ENCODE measurements at places on chromosomes 5 and 9.

DNA sequence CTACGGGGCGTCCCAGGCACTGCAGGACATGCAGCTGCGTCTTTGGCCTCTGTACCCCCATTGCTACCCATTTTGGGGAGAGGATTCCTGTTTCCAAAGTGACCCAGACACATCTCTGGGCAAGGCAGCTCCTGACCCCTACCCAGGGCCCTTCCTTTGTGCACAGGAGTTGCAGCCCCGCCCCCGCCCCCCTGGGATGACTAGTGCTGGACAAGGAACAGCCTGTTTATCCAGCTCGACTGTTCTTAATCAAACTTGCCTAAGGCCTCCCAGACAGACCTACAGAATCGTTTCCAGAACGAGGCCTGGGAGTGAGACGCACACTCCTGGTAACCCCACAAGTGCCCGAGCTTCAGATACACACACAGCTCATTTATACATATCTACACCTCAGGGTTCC, 13.2 kb downstream of the DIPK1B start:
- no peak for ATAC-seq

GRCh38 chr5:74493411-74493810, 147.1 kb downstream of the ENC1 start:
- ATAC-seq, result no peak

- peak; percentile 88 for ATAC-seq
Observed at GRCh38 chr9:131773911-131774379, 34.1 kb upstream of the RAPGEF1 start.

DNA sequence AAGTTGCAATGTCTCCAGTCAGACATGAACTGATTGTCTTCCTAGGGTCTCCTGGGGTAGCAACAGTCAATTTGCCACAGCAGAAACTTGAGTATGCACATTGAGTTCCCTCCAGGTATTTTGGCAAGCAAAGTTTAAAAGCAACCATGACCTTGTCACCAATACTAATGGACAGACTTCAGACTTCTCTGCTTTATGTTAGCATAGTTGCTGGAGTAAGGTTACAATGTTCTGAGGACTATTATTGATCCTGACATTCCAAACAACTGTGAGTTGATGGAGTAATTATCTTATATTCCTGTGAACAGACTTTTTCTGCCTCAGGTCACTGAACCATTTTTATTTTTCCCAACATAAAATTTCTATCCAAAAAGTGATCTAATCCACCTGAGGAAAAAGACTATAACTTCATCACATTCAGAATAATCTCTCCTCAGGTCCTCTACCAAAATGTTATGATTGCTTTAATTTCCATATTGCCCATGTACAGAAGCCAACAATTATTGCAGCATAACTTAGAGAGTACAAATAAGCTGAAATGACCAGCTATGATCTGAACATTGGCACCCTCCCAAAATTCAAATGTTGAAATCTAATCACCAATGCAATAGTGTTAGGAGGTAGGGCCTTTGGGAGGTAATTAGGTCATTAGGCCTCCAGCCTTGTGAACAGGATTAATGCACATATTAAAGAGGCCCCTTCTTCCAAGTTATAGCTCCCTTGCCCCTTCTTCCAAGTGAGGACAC, 228.3 kb downstream of the PDE4D start:
- no peak for ATAC-seq

- no peak for ATAC-seq
Observed at GRCh38 chr5:97163360-97163764, 19.7 kb downstream of the RIOK2 start.

DNA sequence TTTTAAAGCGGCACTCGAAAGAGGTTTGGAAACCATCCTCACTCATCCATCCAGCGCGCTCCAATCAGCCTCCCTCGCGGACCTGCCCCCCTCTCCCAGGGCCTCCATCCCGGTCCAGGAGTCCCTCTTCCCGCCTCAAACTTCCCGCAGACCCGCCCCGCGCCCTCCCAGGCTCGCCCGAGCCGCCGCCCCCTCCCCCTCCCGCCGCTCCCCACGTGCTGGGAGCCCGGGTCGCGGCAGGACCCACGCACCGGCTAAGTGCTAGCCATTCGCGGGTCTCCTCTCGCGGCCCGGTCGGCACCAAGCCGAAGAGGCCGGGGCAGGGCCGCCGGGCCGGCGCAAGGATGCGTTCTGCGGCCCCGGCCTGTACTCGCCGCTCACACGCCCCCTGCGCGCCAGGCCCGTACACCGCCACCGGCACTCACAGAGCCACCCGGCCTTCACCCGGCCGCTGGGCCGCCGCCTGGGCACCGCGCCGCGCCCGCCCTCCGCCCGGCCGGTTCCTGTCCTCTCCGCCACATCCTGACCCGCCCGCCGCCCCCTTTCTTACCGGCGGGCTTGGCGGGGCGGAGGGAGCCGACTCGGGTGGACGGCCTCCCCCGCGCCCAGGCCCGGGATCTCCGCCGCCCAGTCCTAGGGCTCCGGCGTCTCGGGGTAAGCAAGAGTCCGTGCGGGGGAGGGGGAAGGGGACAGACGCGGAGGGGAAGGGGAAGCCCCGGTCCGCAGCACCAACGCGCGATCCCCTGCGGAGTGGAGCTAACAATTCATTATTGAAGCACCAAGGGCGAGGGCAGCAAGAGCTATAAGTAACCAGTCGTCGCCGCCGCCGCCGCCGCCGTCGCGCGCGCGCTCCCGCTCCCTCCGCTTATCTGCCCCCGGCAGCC, 576 bp downstream of the CHD1 start:
- ATAC-seq, result peak; percentile 56

- no peak for ATAC-seq
Observed at GRCh38 chr5:79456890-79457583, 56.9 kb downstream of the HOMER1 start.

GRCh38 chr9:33467526-33467925, 6.2 kb downstream of the NOL6 start:
- ATAC-seq, result no peak

GRCh38 chr5:149441986-149442385, 62.9 kb upstream of the IL17B start:
- ATAC-seq, result no peak

DNA sequence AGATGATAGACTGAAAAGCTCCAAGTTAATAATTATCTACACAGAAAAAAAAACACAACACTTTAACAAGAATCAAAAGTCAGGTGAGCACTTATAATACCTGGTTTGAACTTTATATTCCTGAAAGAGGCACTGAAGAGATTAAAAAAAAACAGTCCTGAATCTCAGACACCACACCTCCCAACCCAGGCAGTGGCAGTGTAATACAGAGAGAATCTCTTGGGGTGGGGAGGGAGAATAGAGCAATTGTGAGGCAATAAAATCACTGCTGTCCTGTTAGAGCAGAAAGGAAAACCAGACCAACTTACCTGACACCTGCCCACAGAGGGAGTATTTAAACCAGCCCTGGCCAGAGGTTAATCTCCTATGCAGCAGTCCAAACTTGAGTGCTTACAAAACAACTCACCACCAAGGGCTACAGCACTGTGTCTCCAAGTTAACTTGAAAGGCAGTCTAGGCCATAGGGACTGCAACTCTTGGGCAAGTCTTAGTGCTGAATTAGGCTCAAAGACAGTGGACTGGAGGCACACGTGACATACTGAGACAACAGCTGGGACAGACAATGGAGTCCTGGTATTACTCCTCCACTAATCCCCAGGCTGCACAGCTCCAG, 54.2 kb downstream of the SLCO4C1 start:
- ATAC-seq, result no peak

DNA sequence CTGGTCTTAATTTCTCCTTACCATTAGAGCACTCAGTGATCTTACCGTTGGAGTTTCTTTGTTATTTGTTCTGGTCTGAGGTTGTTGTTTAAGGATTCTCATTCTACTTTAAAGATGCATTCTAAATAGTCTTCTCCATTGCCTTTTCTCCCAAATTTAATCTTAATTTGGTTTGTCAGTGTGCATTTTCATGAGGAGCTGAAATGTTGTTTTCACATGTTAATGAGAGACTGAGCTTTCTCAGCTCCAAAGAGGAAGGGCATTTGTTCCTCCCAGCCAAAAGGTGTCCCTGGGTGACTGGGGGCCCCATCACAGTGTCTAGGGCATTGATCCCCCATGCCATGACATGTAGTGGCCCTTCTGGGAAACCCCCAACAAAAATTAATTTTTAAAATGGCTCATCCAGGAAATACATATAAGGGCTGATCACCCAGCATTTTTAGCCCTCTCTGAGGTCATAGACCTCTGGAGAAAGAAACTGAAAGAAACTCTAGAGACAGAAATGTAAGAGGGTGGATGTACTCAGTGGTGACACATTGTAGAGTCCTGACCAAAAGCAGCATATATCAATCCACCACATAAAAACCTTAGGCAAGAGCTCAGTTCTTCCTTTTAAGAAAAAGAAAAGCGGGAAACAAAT, 240.4 kb upstream of the RAI14 start:
- ATAC-seq, result no peak

DNA sequence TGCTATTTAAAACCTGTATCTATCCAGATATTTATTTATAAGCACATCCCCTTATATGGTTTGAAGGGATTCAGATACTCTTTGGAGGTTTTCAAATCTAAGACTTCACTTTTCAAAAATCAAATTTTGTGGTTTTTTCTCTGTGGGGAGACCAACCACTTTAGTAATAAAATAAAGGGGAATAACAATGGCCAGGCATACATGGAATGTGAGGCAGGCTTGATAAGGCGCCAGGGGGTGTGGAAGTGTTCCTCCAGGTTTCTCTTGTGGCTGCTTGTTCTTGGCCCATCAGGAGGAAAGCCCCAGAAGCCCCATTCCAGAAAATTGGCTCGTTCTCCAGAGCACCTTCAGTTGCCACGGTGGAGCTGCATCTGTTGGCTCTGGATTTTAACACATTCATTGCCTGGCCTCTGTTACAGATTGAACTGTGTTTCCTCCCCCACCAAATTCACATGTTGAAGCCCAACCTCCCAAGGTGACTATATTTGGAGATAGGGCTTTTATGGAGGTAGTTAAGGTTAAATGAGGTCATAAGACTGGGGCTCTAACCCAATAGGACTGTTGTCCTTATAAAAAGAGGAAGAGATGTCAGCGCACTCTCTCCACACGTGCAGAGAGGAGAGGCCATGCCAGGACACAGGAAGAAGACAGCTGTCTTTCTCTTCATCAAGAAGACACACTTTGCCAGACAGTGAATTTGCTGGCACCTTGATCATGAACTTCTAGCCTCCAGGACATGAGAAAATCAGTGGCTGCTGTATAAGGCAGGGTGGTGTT, 195.9 kb downstream of the TMEM38B start:
- ATAC-seq, result no peak

- peak; percentile 66 for ATAC-seq
Observed at GRCh38 chr5:149730620-149731331, 666 bp downstream of the PPARGC1B start.

DNA sequence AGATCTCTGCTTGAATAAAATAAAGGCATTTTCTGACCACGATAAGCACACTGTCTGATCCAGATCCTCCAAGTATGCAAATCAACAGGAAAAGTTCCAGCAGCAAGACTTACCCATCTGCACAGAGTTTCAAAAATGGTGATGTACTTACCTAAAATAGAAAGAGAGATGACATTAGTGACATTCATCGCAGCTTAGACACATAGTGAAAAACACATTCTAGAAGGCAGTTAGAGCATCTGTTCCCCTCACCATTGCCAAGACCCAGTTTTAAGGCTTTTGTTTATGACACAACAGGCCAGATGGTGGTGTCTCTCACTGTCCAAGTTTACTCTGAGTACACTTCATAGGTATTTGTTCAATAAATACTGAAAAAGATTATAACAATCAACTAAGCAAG, 207.7 kb downstream of the PDE4D start:
- ATAC-seq, result peak; percentile 38

- no peak for ATAC-seq
Observed at GRCh38 chr5:41772056-41772455, 98.2 kb downstream of the OXCT1 start.

- ATAC-seq, result no peak
Observed at GRCh38 chr5:33531824-33532223, 91.1 kb downstream of the TARS1 start.

DNA sequence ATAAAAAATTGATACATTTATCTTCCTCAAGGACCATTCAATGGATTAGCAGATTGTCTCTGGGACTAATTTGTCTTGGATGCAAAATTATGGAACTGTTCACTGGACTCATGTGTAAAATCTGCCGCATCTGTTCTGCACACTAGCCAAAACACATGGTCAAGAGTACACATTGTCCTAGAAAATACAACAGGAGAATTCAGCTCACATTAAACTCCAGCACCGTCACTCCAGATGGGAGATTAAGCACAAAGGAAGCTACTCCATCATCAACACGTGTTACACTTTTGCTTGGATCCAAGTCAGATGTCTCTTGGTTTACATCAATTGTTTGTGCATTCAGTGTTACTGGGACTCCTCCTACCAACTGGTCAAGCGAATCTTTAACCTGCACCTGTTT, 28.8 kb downstream of the C5 start:
- no peak for ATAC-seq

GRCh38 chr5:11047030-11047429, 286.0 kb upstream of the DAP start:
- ATAC-seq, result no peak

- ATAC-seq, result no peak
Observed at GRCh38 chr9:135761150-135761844, 59.3 kb downstream of the KCNT1 start.

GRCh38 chr9:4489919-4490704, at the start of gene SLC1A1:
Gene SLC1A1 (plus strand): TSS chr9:4490468. CDS start chr9:4490680, 212 bp downstream.
- peak; percentile 79 for ATAC-seq

DNA sequence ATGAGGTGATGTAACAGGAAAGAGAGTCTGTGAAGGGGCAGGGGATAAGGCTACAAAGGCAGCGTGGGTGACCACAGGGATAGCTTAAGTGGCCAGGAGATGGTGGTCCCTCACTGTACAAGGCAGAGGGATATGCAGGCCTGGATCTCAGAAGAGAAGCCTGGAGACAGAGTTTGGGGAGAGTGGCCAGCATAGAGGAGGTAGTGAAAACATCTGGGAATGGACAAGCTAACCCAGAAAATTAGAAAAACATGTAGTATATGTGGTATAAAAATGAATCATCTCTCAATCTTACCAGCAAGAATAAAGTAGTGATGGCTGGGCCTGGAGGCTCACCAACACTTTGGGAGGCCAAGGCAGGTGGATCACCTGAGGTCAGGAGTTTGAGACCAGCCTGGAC, 349.2 kb upstream of the KLF4 start:
- no peak for ATAC-seq

DNA sequence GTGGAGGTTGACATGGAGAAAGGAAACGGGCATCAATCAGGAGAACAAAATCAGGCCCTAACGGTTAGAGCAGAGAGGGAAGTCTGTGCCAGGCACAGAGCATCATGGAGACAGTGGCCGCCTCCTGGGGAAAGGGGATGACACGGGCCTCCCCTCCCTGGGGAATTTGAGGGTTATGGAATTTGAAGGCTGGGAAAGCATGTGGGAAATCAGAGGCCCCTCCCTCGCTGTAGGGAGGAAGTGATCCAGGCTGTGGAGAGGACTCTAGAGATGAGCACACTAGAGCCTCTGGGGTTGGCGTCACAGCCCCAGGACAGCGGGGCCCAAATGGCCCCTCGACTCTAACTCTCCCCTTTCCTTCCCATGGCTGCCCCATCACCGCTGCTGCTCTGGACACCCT, 36.7 kb downstream of the PROP1 start:
- no peak for ATAC-seq

- no peak for ATAC-seq
Observed at GRCh38 chr5:78760770-78761169, 112.2 kb upstream of the LHFPL2 start.
